Muscle of arm (tissue), 14 donors: ENCODE measurements at places on chromosomes 16 and 17. TPM values are rescaled to one million over a fixed set of nuclear protein-coding genes. Genes with fewer than 3 reads are reported as not detected.

DNA sequence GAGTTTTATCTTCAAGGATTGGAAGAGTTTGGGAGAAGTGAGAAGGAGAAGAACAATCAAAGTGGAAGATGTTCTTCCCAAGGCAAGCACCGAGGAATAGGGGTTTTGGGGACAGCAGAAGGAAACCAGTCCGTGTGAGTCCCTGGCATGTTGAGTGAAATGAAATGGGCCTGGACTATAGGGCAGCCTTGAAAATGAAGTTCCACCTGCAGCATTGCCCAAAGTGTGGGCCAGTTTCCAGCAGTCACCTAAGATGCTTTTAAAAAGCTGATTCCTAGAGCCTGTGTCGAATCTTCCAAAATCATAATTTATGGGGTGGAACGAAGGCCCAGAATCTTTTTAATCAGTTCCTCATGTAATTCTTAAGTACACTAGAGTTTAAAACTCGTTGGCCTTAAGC is 59.9 kb upstream of the DNAH9 start:
- no peak for DNase-seq

EVI2A gene
- 1.9 TPM for polyA plus RNA-seq

DNA sequence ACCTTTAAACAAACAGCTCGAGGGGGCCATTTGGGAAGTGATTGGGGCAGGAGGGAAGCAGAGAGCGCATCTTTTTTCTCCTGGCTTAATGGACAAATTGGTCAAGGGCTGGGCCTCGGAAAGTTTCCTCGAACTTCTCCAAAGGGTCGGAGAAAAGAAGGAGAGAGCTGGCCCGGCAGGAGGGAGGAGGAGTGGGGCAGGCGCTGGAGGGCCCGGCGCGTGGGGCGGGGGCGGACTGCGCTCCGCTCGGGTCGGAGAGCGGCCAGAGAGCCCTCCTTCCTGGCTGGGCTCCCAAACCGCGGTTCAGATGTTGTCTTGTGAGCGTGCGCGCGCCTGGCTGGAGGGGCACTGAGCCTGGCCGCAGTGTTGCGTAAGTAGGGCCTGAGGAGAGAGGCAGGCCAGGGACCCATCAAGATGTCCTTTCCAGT is 1.2 kb downstream of the MMP2 start:
- peak; percentile 90 for DNase-seq

GRCh38 chr17:50167371-50167770 is 1.6 kb downstream of the SGCA start:
- DNase-seq, result no peak

GRIN2C gene
- 0.90 TPM for polyA plus RNA-seq

- DNase-seq, result no peak
Observed at GRCh38 chr16:50316102-50316847, 49.9 kb downstream of the ADCY7 start.

- DNase-seq, result no peak
Observed at GRCh38 chr16:11696266-11697012, 28.2 kb downstream of the SNN start.

RSAD1 gene
- 29.1 TPM for polyA plus RNA-seq
